ENCODE measurements at places on chromosomes 7 and 10.

DNA sequence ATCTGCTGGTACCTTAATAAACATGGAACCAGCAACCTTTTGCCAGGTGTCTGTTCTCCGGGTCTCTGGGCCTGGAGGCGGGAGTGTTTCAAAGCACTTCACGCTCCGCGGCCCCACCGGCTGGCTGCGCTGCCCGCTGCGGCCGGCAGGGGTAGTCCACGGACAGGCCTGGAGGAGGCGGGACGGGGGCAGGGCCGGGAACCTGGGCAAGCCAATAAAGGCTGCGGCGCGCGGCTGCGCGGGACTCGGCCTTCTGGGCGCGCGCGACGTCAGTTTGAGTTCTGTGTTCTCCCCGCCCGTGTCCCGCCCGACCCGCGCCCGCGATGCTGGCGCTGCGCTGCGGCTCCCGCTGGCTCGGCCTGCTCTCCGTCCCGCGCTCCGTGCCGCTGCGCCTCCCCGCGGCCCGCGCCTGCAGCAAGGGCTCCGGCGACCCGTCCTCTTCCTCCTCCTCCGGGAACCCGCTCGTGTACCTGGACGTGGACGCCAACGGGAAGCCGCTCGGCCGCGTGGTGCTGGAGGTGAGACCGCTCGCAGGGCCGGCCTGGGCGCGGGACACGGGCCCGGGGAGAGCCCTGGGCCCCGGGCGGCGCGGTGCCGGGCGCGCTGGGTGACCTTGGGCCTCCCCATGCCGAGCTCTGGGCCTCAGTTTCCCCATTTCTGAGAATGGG is at the start of gene PPIF:
Gene PPIF, plus strand, starts transcription at position 244 of the 668 bp plus-strand sequence. Its CDS starts 80 bp downstream, at position 324.
- peak; percentile 80 for DNase-seq

DNA sequence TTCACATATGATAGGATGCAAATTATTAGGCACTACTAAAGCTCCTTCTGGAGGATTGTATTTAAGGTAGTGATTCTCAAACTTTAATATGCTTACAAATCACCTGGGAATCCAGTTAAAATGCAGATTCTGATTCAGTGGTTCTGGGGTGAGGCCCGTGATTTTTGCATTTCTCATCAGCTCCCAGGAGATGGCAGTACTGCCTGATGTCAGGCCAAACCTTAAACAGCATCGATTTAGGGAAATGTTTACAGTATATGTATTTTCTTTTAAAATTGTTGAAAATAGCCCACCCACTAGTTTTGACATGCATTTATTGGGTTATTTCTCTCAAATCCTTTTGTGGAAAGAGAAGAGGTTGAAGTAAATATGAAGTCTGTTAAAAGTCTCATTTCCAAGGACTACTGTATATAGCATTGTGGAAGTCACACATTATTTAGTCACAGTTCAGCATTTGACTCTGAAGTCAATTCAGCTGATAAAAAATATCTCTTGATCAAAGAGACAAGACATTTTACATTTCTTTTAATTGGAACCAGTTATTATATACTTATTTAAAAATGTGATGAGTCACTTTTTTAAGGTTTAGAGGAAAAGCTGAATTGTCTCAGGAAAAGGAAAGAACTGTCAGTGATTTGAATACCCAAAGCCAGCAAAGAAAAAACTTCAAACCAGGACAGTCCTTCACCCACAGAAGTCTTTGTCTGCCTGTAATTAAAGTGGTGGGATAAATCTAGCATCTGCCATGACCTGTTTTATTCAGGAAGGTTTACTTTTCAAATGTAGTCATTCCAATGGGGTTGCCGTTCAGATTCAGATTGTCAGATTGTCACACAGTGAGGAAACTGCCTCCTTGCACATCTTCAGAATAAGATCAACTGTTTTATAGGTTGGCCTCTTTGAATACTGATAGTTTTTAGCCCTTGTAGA is 21.1 kb upstream of the HBP1 start:
- no peak for DNase-seq

GRCh38 chr7:14294637-14295036 is 305.2 kb upstream of the ETV1 start:
- DNase-seq = no peak

DNA sequence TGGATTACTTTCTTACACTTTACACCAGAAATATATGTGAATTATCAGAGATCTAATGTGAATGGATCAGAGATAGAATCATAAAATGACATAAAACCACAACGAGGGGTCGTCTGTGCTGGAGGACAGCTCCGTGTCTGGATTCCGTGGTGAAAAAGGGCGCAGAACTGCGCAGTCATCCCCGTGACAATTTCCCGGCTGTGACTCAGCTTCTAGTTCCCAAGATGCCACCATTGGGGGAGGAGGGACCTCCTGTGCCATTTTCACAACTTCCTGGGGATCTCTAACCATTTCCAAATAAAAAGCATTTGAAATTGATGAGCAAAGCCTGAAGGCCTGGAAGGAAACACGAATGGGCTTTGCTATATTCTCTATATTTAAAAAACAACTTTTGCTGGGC is 72.1 kb downstream of the PDGFA start:
- DNase-seq = no peak

GRCh38 chr7:16986755-16987154 is 105.0 kb upstream of the AGR3 start:
- no peak for DNase-seq

DNA sequence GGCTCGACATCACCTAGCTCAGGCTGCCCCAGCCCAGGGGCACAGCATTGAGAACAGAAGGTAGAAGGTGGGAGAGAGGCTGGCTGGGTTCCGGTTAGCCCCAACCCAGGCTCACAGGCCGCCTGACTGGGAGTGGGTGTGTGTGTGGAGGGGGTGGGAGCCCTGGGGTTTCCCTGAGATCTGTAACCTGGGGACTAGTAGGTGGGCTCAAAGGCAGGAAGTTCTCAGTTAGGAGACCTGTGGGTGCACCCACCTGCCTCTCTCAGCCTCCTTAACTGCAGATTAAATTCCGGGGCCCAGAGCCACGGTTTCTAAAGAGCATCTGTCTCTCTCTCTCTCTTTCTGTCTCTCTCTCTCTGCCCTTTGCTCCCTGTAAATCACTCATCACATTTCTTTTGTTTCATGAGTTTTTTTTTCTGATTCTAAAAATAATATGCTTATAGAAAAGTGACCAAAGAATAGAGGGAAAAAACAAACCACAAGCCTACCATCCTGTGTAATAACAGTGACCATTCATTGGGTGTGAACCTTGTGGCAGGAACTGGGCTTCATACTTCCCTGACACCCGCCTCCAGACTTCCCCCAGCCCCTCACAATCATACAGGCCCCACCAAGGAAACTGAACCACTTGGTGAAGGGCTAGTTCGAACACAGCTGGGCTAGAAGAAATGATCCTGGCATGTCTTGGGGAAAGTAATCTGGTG is 83.4 kb upstream of the SMNDC1 start:
- no peak for DNase-seq

- DNase-seq = no peak
Measured at GRCh38 chr10:98374217-98374985, 40.6 kb downstream of the PYROXD2 start.

- no peak for DNase-seq
Measured at GRCh38 chr7:112929421-112929820, 139.2 kb upstream of the TMEM168 start.

DNA sequence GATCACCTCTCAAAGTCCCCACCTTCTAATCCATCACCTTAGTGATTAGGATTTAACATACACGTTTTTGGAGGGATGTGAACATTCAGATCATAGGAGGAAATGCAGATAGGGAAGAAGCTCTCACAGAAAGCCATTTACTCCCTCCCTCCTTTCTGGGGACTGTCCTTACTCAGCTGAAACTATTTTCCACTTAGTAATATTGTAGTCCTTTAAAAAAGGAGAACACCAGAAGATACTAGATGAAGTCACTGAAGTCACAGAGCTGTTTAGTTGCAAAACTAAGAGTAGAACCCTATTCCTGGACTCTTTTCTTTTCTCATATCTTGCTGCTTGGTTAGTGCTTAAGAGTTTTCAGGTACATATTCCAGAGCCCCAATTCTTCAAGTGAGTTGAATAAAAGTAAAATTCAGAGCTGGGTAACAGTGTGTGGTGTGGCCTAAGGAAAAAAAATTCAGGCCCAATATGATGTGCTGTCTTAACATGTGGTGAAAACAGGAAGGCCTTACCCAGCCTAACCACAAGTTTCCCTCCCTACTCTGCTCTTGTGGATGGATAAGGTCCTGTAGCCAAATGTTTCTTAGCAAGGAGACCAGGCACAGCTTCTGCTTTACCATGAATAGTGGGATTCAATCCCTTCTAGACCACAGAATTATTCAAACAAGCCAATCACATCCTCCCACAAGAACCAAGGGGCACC is 135.7 kb downstream of the INHBA start:
- no peak for DNase-seq

DNA sequence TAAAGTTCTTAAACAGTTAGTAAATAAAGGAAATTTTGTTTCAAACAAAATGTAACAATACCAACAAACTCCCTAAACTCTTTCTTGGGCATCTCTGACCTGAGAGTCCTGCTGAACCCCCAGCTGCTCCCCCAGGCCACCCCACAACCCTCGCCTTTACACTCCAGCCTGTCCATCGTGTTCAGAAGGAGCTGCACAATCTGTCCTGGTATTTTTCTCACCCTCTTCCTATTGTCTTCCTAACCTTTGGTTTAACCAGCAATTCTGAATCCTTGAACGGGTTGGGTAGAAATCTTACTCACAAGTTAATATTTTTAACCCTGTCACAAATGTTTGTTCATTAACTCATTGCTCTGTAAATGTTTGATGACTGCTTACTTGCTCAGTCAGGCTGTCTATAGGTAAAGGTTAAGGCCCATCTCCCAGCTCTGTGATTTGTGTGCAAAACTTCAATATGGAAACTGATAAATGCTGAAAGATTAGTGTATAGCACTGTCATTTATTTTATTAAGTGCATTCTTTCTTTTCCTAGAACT is 16.8 kb downstream of the SFRP4 start:
- DNase-seq = no peak

DNA sequence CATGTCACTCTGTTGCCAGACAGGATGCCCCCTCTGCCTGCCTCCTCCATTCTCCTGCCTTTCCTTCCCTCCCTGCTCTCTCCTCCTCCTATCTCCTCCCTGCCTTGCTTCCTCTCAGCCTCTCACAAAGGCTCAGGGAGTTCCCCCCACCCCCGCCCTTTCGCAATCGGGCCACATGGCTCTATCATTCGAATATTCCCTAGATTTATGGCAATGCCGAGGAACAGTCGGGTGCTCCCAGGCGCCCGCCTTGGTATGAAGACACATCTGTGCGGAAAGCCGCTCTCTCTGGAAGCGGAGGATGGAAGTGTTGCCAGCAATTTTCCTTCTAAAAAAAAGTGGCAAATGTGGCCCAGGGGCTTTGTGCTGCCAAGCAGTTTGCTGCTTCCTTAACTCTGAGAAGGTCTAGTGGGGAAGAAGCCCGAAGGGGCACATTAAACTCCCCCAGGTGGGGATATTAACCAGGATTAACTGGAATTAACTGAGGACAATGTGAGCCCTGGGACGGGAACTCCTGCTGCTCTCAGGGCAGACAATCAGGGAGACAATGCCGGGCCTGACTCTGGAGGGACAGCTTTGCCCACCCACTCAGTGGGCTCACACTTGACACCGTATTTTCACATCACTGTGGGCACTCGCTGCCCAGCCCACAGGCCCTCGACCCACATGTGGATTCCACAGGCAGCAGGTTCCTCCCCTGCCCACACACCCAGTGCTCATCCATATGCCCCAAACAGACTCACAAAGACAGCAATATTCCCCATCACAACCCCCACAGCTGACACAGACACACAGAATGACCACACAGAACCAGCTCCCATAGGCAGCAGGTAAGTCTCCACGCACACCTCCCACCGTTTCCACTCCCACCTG is 88.4 kb upstream of the SMNDC1 start:
- DNase-seq = no peak

- no peak for DNase-seq
Measured at GRCh38 chr7:898855-899681, 22.7 kb downstream of the GET4 start.

DNA sequence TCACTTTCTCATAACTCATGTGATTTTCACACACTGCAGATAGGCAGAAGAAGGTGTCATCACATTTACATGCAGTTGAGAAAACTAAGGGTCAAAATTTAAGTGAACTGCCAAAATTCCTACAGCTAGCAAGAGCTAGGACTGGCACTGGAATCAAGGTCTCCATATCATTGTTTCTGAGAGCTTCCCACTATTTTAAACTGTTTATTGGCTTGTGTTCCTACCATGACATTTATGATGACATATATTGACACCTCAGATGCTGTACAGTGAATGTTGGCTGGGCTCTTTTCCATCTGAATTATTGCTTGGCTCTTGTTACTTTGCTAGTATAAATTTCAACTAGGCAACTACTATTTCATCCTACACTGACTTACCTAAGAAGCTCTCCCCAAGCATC is 2.0 kb downstream of the THSD7A start:
- DNase-seq = no peak

- DNase-seq = no peak
Measured at GRCh38 chr7:114047889-114048288, 129.1 kb upstream of the PPP1R3A start.

GRCh38 chr10:124710266-124710881 is 33.8 kb downstream of the FAM53B start:
- DNase-seq = no peak

DNA sequence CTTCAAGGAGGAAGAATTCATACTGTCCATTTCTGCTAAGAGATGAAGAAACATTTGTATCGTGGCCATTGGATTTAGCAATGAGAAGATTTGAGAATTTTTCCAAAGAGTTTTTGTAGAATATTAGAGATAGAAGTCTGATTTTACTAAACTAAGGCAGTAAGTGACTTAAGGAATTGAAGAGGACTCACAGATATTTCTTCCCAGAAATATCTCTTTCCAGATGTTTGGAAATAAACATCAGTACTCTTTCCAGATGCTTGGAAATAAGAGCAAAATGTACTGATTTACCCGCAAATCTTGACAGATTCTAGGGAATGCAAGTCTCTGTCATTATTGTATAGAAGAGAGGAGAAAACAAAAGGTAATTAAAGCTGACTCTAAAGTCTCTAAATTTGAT is 91.3 kb downstream of the IMMP2L start:
- no peak for DNase-seq

GRCh38 chr10:91247360-91248111 is 27.1 kb downstream of the PCGF5 start:
- no peak for DNase-seq
